Fibroblast of upper back skin (primary cell): ENCODE measurements at places on chromosomes 11 and 22.

GRCh38 chr11:132744771-132745170 lies 787.5 kb downstream of the OPCML start:
- peak; percentile 84 for DNase-seq

DNA sequence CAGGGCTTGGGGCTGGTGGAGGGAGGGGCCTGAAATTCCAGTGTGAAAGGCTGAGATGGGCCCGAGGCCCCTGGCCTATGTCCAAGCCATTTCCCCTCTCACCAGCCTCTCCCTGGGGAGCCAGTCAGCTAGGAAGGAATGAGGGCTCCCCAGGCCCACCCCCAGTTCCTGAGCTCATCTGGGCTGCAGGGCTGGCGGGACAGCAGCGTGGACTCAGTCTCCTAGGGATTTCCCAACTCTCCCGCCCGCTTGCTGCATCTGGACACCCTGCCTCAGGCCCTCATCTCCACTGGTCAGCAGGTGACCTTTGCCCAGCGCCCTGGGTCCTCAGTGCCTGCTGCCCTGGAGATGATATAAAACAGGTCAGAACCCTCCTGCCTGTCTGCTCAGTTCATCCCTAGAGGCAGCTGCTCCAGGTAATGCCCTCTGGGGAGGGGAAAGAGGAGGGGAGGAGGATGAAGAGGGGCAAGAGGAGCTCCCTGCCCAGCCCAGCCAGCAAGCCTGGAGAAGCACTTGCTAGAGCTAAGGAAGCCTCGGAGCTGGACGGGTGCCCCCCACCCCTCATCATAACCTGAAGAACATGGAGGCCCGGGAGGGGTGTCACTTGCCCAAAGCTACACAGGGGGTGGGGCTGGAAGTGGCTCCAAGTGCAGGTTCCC lies at the start of gene APOC3:
APOC3 (plus strand) TSS at position 383 of the 659 bp plus-strand sequence. CDS start 676 bp downstream, outside the sequence.
- peak; percentile 68 for DNase-seq

GRCh38 chr11:78300108-78300839 lies 111.6 kb downstream of the USP35 start:
- DNase-seq: no peak

DNA sequence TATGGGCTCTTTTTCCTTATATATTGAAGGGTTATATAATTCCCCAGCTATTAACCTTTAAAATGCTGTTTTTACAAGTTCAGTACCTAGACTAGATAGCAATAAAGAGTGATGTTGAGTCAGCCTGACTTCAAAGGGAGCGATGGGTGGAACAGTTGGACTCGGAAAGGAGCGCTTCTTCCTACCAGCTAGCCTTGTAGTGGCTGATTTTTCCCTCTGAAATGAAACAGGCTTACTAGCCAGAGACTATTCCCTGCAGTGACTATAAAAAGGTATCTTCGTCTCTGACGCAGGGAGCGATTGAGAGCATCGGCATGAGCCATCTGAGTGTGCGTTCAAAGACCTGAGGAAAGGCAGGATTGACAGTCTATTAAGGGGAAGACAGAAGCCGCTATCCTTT lies 66.0 kb upstream of the GRAMD1B start:
- DNase-seq: no peak

- no peak for DNase-seq
Measured at GRCh38 chr11:12069066-12069676, 41.2 kb upstream of the MICAL2 start.

DNA sequence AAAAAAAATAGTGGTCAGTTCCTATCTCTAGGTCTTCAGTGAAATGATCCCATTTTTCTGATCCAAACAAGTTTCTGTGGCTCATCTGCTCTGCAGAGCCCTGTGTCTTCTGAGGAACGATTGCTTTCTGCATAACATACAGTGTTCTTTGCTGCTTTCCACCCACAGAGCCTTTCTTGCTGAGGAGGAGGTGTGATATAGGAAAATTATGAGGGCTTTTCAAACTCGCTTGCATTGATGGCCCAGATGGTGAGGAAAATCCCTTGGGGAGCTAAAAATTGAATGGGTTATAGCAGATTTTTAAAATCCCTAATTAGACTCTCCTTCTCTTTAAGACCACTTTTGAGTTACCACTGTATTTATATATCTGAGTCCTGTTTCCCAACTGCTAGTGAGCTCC lies 31.3 kb downstream of the JAM3 start:
- DNase-seq: no peak

DNA sequence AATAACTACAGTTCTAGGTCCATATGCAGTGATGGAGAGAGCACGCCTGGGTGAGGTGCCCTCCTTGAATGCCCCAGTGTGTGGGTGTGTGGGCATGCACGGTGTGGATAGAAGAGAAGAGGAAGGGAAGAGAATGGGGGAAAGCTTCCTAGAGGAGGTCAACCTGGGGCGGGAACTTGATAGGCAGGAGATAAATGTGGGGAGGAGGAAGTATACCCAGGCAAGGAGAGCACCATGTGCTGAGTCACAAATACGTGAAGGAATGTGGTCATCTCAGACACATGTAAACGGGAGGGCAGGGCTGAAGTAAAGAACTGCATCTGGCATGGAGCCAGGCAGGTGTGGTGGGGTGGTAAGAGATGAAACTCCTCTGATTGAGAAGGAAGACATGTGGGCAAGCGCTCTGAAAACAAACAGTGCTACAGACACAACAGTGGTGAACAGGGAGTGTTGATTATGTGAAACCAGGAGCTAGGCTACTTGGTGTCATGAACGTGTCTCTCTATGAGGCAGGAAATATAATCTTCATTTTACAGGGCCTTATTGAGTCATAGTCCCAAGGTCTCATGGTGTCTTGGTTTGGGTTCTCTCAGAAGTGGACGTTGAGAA lies 61.5 kb upstream of the EED start:
- DNase-seq: no peak

DNA sequence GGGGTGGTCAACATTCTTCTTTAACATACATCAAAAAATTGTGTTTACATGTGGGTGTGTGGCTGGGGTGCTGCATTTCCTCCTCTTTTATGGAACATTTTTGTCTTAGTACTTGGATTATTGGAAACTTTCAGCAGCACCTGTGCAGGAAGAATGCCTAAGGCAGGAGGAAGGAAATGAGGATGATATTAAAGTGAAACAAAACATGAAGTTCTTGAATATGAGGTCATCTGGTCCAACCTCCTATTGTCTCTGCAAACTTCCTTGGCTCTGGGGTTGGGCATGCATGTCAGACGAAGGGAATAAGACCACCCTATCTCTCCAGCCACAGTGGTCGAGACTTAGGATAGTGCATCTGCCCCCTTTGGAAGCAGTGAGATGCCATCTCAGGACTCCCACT lies 20.6 kb upstream of the OR9Q1 start:
- DNase-seq: no peak

DNA sequence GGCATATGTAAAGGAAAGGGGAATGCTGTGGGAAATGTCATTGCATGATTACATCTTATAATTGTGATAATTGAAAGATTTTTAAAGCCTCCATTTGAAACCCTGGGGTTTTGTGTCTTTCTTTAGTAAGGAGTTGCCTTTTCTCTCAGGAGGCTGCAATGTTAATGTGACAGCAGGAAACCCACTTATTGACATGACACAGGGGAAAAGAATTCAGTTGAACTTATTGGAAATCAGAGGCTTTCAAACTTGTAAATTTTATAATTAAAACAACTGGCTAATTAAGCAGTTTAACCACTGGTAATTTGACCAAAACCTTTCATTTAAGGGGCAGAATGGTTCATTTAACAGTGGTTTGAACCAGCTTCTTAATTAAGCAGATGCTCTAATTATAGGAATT lies 31.2 kb downstream of the MRPL48 start:
- DNase-seq: peak; percentile 19

DNA sequence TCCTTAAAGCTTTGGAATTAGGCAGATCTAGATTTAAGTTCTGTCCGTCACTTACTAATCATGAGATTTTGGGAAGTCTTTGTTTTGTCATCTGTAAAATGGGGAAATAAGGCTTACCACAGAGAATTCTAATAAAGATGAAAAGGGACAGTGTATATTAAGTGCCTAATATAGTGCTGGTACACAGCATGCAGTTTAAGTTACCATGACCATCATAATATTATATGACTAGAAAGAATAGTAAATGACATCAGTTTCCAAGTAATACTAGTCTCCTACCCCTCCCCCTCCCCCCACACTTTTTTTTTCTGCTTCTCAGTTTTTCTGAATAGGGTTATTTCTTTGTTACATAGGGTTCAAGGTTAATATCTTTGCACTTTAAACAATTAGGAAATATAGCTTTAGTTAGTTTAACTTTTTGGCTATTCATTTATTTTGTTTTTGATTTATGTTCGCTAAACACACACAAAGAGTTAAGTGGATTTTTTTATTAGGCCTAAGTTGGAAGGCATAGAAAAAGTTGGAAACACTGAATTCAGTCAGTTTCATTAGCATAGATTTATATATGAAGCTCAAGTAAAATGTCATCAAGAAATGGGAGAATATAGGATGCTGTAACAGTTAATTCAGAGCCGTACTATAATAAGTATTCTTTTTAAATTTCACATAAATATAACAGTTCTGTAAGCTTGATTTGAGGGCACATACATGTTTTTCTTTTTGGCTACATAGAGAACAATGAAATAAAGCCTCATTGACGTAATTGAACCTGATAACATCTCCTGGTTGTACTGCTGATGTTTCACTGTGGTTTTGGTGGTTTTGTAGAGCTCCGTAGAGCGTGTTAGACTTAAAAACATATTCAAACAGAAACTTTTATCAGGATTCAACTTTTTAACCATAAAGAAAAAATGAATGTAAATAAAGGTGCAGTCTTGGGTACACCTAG lies 121.2 kb downstream of the PDE3B start:
- peak; percentile 1 for DNase-seq

GRCh38 chr11:2277008-2277346 lies 6.6 kb upstream of the ASCL2 start:
- no peak for DNase-seq

- no peak for DNase-seq
Measured at GRCh38 chr11:133381761-133382130, 150.6 kb downstream of the OPCML start.

DNA sequence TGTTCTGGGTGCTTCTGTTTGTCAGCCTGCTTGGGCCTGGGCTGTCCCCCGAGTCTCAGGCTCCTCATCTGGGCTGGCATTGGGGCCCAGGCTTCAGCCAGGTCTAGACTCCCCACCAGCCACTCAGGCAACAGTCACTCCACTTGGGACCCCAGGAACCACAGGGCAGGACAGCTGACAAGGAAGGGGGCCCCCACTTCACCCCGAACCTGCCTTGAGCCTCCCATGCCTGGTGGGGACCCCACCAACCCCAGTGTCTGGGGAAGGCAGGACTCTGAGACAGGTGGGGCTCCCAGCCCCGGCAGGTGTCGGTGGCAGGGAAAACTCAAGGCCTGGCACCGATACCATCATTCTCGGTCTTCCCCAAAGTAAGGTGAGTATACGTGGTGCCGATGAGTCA lies 11.7 kb upstream of the LTO1 start:
- no peak for DNase-seq

DNA sequence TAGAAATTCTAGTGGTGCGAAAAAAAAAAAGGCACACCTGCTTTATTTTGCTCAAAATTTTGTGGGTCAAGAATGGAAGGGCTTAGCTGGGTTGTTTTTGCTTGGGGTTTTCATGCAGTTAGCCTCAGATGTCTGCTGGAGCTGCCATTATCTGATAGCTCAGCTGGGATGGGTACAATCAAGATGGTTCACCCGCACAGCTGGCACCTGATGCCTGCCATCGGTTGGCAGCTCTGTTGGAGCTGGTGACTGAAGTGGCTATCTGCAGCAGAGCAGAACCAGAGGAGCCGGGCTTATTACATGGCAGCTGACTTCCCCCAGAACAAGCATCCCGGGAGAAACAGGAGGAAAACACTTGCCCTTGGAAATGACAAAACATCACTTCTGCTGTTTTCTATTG lies 12.1 kb upstream of the ELFN2 start:
- no peak for DNase-seq

- DNase-seq: no peak
Measured at GRCh38 chr11:61826930-61827570, 1.1 kb upstream of the FADS2 start.

DNA sequence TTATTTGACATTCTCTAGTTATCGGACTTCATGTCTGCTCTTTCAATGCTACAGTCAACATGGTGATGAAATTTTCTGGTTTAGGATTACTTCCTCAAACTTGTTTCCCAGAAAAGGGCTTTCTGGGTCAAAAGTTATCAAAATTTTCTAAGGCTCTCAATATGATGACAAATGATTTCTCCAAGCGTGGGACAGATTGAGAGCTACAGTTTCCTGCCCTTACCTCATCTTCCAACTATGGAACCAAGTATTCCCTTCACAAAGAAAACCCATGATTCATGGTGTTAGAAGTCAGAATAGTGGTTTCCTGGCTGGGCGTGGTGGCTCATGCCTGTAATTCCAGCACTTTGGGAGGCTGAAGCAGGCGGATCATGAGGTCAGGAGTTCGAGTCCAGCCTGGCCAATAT lies 17.8 kb downstream of the MYO18B start:
- peak; percentile 87 for DNase-seq

DNA sequence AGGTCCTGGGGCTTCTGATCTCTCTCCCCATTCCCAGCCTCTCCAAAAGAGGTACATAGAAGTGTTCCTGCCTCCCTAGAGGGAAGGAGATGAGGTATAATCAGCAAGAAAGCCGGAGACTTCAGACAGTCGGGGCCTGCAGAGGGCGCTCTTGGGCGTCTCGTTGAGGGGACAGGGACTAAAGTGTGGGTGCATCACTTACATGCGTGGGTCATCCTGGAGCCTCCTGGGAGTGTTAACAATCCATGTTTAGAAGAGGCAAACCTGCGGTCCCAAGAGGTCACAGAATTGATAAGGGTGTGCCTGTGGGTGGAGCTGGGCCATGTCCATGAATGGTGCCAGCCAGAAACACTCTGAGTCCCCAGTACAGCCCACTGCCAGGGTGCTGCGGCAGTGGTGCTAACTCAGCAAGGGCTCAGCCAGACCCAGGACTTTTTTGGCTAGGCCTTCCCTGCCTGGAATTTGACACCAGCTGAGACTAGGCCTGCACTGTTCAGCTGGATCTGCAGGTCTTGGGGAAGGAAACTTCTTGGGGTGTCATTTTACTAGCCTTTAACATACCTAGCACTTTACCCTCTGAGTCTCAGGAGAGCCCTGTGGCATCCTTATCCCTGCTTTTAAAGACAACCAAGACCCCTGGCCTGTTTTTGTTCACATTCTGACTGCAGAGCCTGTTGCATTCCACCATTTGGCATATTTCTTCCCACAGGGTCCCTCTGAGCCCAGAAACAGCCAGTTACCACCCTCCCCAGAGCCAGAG lies 5.5 kb downstream of the YDJC start:
- DNase-seq: no peak

- DNase-seq: peak; percentile 54
Measured at GRCh38 chr11:103359216-103359615, 250.0 kb downstream of the DYNC2H1 start.

- DNase-seq: no peak
Measured at GRCh38 chr11:23723861-23724260, 773.0 kb upstream of the LUZP2 start.

- DNase-seq: no peak
Measured at GRCh38 chr11:60288531-60288930, 8.1 kb downstream of the MS4A4A start.

- DNase-seq: peak; percentile 33
Measured at GRCh38 chr11:43825217-43825816, 55.3 kb upstream of the ALKBH3 start.
